Erythroblast (primary cell): ENCODE measurements at places on chromosomes 6 and 20.

DNA sequence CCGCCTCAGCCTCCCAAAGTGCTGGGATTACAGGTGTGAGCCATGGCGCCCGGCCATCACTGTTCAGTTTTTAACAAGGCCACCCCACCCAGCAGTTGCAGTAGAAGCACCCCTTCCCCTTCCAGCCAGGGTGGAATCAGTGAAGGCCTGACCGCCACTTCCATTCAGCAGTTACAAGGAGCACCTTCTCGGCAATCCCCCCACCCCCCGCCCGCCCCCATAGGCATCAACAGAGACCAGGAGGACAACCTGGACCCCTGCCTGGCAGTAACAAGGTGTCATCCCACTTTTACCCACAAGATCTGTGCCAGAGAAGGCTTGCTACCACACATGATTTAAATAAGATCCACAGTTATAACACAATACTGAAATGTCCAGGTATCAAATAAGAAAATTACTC is 23.1 kb downstream of the NCR2 start:
- no peak for DNase-seq

DNA sequence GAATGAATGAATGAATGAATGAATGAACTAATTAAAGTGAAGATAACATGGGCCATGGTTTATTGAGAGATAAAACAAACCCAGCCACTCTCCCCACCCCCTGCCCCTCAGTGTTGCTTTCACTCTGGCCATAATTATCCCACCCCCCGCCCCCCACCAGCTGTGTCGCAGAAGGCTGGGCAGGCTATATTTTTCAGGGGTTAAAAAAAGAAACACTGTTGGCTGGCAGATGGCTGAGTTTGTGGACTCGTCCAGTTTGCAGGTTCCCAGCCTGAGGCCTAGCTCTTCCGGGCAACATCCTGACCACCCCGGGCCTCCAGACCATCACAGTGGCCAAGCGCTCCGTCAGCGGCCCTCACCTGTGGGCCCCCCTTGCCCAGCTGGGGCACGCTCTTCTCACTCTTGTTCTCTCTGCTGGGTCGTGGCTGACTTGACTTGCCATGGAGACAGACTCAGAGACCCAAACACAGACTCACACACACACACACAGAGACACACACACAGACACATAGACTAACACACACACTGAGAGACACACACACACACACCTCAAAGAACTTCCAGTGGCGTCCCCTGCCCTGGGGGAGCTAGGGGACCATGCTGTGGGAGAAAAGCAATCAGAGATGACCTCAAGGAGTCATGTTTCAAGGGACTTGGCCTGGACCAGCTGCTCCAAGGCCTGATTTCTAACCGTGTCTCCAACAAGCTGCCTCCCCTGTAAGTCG is 2.2 kb upstream of the GRM4 start:
- DNase-seq, result no peak

DNA sequence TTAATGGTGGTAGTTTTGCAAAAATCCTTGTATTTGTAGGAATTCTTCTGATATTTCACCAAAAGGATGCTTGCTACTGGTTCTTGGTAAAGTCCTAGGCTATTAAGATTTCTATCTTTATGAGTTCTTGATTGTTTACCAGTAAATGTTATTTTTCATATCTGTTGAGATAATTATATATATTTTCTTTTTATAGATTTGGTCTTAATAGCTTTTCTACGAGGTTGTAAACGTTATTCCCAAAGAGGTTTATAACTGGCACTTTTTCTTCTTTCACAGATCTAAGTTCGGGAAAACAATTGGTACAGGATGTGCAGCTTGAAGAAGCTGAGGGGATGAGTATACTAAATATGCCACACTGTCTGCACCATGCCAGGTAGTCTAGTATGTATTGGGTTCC is 55.1 kb upstream of the HBS1L start:
- no peak for DNase-seq

- no peak for DNase-seq
These were observed 71.8 kb downstream of the SAMD3 start for GRCh38 chr6:130150906-130151305.
